ENCODE measurements at places on chromosomes 2 and 18. TPM values are rescaled to one million over a fixed set of nuclear protein-coding genes. Genes with fewer than 3 reads are reported as not detected.

DNA sequence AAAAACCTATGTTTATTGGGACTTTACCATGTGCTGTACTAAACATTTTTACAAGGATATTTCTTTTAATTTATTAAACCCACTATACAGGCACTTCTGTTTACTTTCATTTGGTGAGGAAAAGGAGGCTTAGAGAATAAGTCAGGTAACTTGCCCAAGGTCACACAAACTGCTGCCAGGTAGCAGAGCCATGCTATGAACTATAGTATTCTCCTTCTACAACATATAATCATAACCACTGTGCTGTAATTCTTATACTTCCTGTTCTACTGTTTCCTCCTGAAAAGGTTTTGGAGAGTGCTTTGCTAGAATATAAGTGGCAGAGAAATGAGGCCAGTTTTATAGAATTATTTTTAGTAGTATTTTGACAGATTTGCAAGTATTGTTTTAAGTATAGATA, 29.5 kb downstream of the SLC39A10 start:
- no peak for DNase-seq

- DNase-seq: no peak
Observed at GRCh38 chr18:28040211-28040610, 136.7 kb downstream of the CDH2 start.

DNA sequence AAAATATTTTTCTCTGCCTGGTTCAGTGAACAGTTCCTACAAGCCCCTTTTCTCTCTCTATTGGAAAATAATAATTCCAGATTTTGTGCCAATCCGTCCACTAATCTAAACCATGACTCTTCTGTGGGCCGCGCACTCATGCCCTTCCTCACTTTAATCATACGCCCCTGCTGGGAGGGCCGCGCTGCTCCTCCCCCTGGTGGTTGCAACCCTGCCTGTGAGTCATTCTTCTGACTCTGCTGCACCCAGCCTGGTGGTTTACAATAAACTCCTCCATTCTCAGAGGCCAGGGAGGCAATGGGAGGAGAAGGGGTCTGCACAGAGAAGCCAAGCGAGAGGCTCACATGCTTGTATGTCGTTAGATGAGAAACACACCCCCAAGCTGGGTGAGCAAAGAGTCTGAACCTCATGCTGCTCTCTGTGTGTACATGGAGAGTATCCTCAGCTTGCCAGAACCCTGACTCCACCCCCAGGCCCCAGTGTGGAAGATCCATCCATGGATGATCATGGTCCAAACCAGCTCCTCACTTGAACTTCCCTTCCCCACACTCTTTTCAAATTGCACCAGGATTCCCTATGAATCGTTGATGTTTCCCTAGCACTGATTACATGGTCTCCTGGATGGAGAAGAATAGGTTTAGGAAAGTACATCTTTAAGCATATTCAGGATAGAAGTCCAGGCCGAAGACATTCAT, 228.9 kb downstream of the ANKRD30B start:
- no peak for DNase-seq

DNA sequence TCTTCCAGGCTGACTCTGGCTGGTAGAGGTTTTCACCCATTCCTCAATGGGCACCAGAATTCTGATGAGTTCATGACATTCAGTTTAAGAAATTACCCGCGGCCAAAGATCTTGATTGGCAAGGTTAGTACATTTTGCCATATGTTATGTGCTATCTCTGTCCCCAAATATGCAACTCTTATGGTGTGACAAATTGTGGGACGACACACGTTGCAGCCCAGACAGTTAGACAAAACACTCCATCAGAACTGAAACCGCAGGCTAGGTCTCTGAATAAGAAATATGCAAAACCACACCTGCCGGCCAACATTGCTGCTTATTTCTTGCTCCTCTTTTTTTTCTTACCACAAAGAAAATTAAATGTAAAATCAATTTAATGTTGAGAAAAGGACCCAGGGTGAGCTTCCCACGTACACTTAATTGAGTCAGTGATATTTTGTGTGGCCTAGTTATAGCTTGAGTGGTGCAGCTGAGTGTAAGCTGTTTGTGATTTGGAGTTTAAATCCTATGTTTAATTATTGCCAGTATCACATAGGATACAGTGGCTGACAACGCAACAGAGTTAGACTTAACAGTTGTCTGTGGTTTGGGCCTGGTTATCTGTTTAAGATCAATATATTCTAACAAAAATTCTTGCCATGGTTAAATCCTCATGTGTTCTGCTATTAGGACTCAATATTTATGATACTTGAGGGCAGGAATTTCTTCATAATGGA, 35.7 kb upstream of the LTBP1 start:
- DNase-seq: no peak

GRCh38 chr18:66874812-66875474, 271.1 kb upstream of the CDH19 start:
- DNase-seq: no peak

- DNase-seq: no peak
Observed at GRCh38 chr2:179850188-179850587, 11.2 kb downstream of the ZNF385B start.

DNA sequence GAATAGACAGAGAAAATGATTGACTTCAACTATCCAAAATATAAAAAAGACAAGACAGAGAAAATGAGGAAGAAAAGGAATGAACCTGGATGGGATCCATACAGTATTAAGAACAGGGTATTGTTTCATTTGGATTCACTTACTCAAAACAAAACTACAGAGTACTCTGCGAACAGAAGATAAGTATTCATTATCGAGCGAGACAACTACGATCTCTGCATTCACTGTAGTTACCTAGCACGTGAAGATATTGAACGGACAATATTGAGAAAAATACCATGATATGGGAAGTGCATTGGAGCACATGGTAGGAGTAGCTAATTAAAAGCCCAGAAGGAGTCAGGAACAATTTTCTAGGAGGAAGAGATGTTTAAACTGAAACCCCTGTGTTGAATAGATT, 1.0 kb upstream of the ORC2 start:
- DNase-seq: peak; percentile 7

DNA sequence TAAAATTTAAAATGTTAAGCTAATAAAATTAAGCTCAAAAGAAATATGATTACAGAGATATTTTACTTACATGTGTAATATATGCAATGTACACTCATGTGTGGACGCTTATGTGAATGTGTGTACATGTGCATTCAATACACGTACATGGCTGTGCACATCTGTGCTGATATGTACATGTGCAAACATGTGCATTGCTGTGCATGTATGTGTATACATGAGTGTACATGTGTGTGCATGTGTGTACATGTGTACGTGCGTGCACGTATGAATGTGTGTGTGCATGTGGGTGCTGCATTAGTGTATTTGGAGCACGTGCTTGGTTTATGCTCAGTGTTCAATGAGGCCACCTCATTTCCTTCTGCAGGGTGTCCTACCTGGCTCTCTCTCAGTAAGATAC, 88.2 kb upstream of the TMEM18 start:
- no peak for DNase-seq

DNA sequence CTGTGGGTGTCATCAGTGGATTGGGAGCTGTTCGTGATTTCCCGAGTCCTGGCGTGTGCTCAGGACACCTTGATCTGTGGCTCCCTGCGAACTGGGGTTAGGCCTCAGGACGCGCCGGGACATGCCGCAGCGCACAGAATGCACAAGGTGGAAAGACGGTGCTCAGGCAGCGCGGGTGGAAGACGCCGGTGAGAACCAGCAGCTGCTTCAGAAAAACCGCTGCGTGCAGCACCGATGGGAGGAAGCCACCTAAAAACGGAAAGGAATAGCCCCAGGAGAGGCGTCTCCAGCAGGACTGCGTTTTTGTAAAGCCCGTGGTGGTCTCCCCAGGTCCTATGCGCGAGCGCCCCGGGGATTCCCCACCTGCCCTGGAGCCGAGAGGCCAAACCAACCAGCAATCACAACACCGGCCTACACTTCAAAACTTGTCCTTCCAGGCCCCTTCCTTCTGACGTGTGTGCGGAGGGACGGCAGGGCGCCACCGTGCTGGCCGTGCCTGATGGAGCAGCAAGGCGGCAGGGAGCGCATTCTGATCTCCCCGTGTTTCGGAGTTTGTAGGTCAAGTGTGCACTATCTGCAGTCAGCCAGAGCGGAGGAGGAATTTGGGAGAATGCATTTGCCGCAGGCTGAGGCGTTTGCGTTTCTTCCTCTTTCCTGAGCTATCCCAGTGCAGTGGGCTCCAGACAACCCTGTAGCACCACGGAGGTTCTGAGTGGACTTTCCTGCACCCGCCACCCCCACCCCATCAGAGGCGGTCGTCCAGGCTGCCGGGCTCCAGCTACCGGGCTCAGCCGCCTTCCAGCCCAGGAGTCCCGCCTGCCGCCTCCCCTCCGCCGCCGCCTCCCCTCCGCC, 32.2 kb downstream of the RTP5 start:
- DNase-seq: no peak

DNA sequence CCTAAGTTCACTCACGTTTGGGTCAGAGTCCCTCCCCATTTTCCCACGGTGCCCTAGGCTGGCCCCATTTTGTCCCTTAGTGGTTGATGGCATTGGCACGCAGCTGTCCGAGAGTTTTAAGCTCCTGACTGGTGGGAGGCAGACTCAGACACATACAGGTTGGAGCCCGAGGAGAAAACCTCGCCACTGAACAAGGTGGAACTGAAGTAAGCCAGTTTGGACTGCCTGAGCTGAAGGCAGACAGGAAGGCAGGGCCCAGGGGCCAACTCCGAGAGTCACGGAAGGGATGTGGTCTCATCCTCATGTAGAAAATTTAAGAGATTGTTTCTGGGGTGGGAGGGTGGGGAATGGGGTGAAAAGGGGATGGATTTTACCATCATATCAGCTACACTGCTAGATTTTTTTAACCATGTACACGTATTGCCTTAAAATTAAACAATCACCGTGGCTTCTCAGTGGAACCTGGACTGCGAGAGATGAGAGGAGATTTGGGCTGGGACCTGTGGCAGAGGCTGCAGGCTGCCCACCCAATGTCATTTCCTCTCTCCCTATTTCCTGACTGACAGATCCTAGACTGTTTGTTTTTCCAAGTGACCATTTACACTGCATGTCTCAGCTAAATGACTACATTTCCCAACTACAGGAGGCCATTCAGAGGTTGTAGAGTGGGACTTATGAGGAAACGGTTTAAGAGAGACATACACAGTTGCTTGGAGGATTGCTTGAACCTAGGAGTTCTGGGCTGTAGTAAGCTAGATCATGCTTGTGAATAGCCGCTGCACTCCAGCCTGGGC, 19.4 kb upstream of the NMUR1 start:
- DNase-seq: peak; percentile 47

DNA sequence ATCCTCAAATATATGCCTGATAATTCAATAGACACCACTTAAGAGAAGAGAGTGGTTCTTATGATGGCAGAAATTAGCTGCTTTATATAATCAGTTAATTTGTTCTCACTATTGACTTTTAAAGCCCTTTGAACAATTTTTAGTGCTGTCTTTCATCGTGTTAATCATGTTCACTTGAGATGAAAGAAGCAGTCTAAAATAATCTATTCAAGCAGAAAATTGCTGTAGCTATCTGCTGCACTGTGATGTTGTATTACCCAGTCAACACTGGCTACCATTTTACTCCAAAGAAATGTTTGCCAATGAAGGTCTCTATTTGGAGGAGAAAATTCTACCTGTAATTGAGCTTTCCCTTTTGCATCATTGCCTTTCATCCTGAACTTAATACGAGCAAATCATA, 459.8 kb upstream of the FSIP2 start:
- DNase-seq: no peak

DNA sequence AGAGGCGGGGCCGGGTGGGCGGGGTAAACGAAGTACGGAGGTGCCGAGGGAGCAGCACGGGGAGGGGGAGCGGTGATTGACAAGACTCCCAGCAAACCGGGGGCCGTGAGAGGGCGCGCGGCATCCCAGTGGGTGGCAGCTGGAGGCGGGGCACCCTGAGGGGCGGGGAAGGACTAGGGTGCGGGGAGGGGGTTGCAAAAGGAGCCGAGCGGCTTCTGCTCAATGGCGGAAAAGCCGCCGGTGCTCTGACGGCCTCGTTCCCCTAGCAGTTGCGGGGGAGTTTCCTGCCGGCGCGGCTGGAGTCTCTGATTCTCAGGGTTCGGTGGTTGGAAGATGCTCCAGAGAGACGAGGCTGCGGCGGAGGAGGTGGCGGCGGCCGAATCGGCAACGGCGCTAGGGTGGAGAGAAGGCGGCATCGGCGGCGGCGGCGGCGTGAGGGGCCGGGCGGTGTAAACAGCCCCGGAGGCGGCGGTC, at the start of gene PPM1B:
Gene PPM1B (plus strand): TSS at position 195 of the 474 bp plus-strand sequence. CDS start 32,325 bp downstream, outside the sequence.
- no peak for DNase-seq

- DNase-seq: no peak
Observed at GRCh38 chr2:236841389-236841788, 244.3 kb upstream of the COPS8 start.

DNA sequence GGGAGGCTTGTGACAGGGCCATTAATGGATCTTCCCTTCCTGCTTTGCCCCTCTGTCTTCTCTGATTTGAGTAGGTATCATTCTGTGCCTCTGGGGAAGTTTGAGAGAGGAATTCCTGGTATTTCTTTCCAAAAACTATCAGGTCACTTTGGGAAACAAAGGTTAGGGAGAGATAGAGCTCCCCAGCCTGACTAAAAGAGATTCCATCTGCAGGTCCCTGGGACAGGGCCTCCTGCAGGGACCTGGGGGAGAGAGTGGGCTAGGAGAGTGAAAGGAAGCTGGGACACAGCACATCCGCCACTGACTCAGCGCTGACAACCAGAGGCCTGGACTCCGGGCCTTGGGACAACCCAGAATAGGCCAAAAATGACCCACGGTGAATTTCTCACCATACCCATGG, 6.4 kb downstream of the GALNT14 start:
- no peak for DNase-seq

DNA sequence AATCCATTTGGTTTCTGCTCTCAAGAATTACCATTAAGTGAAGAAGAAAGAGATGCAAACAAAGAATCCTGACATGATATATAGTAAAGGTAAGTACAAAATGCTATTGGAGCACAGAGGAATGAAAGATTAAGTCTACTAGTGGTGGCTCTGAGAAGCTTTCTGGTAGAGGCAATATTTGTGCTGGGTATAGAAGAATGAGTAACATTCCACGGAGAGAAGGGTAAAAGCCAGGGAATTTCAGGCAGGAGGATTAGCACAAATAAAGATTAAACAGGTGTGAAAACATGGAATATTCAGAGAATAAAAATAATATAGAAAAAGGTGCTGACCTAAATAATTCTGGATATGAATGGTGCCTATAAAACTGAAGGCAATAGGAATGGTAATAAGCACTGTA, 31.8 kb downstream of the METTL8 start:
- DNase-seq: no peak

GRCh38 chr18:79917853-79918614, 33.4 kb downstream of the SLC66A2 start:
- no peak for DNase-seq

Gene ERBB4
- total RNA-seq: under 0.01 TPM

Gene CTNNA2
- not detected for total RNA-seq

Gene ZNF804A
- not detected for total RNA-seq

Gene SERPINB4
- 0.13 TPM for total RNA-seq

Gene COL4A3
- not detected for total RNA-seq

Gene NLRC4
- total RNA-seq: not detected

Gene HOXD3
- 7.2 TPM for total RNA-seq

Gene RMC1
- 20.3 TPM for total RNA-seq

Gene MAPRE3
- total RNA-seq: 0.64 TPM

All from dermis microvascular lymphatic vessel endothelial cell (primary cell).